ENCODE measurements at places on chromosomes 1 and 21. TPM values are rescaled to one million over a fixed set of nuclear protein-coding genes. Genes with fewer than 3 reads are reported as not detected.

TAS1R1 gene
- not detected for total RNA-seq

- DNase-seq: no peak
- no peaks in the 10 kb centered on the region for H3K36me3 ChIP-seq
- no peaks in the 10 kb centered on the region for H3K27me3 ChIP-seq
- no peaks in the 10 kb centered on the region for H3K4me1 ChIP-seq
- no peak overlapping the region for H3K4me3 ChIP-seq
Observed at GRCh38 chr1:17200756-17201155, 4.2 kb upstream of the PADI1 start.

UBE2U gene
- total RNA-seq: not detected

- no peaks in the 10 kb centered on the region for H3K4me1 ChIP-seq
- H3K36me3 ChIP-seq: no peaks in the 10 kb centered on the region
- H3K27me3 ChIP-seq: no peaks in the 10 kb centered on the region
Observed at GRCh38 chr1:74652711-74653139, 20.9 kb downstream of the ERICH3 start.

KCND3 gene
- total RNA-seq: 0.94 TPM

- no peaks in the 10 kb centered on the region for H3K27me3 ChIP-seq
- H3K4me1 ChIP-seq: no peaks in the 10 kb centered on the region
- no peak overlapping the region for H3K27ac ChIP-seq
- H3K4me3 ChIP-seq: no peak overlapping the region
- DNase-seq: no peak
Observed at GRCh38 chr1:225642177-225642576, 10.7 kb downstream of the ENAH start.

SLC2A5 gene
- total RNA-seq: 12.4 TPM

PRDM16 gene
- 13.2 TPM for total RNA-seq

SLC16A4 gene
- 13.7 TPM for total RNA-seq

- DNase-seq: no peak
- no peaks in the 10 kb centered on the region for H3K27me3 ChIP-seq
- H3K4me3 ChIP-seq: no peak overlapping the region
- H3K27ac ChIP-seq: no peak overlapping the region
- H3K4me1 ChIP-seq: no peaks in the 10 kb centered on the region
Observed at GRCh38 chr1:85363521-85363920, 87.1 kb upstream of the BCL10 start.

GRCh38 chr21:25133939-25134338, 473.3 kb downstream of the MRPL39 start:
- H3K4me1 ChIP-seq: no peaks in the 10 kb centered on the region
- H3K27ac ChIP-seq: no peak overlapping the region
- no peak overlapping the region for H3K4me3 ChIP-seq
- H3K27me3 ChIP-seq: no peaks in the 10 kb centered on the region
- no peak for DNase-seq

DNA sequence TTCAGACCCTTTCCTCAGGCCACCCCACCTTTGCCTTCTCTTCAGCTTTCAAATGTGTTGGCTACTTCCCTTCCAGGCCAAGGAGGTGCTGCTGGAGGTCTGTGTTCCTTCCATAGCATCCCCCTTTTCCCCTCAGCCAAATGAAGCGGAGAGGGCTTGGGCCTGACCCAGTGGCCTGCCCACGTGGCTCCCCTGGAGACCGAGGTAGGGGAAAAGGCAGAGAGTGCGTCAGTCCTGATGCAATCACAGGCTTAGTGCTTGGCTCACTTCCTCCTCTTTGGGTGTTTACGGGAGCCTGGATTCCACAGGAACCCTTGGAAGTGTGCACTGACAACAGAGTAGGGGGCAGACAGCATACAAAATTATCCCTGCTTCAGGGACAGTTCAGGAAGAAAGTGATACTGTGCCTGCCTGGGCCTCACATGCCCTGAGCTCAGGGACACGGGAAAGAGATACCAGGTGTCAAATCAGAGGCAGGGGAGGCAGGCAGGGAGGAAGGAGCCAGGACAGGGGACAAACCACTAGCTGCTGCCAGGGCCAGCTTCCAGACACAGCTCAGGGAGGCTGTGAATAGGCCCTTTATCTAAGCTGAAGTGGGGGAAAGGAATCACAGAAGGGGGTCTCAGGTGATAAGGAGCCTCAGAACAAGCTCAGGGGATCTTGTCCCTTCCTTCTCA, 16.6 kb upstream of the PTP4A2 start:
- H3K4me1 ChIP-seq: peaks cover 24% of the 10 kb centered on the region
- no peaks in the 10 kb centered on the region for H3K36me3 ChIP-seq
- no peaks in the 10 kb centered on the region for H3K27me3 ChIP-seq
- H3K4me3 ChIP-seq: no peak overlapping the region
- H3K27ac ChIP-seq: peak overlapping the region; percentile 83

- H3K4me3 ChIP-seq: peak within 1 kb of the TSS; percentile 74
- H3K27me3 ChIP-seq: no peaks in the 10 kb centered on the region
- peak within 1 kb of the TSS; percentile 96 for H3K27ac ChIP-seq
- H3K36me3 ChIP-seq: no peaks in the 10 kb centered on the region
- peaks cover 7% of the 10 kb centered on the region for H3K4me1 ChIP-seq
Observed at GRCh38 chr1:197775282-197776262, at the start of gene DENND1B. Gene DENND1B (minus strand): TSS chr1:197775480. CDS start chr1:197775155, 325 bp downstream.

LRRC38 gene
- total RNA-seq: not detected

- H3K27me3 ChIP-seq: no peaks in the 10 kb centered on the region
- H3K27ac ChIP-seq: peak overlapping the region; percentile 6
- H3K36me3 ChIP-seq: peaks cover 4% of the 10 kb centered on the region
- no peaks in the 10 kb centered on the region for H3K4me1 ChIP-seq
- DNase-seq: peak; percentile 40
Observed at GRCh38 chr1:113874012-113874879, 2.7 kb upstream of the PTPN22 start.

NMNAT1 gene
- total RNA-seq: 5.8 TPM

IL20 gene
- not detected for total RNA-seq

YY1AP1 gene
- 64.5 TPM for total RNA-seq

DCST2 gene
- total RNA-seq: 1.7 TPM

GRCh38 chr1:245869847-245870246, 637.2 kb downstream of the SMYD3 start:
- no peak overlapping the region for H3K27ac ChIP-seq
- no peaks in the 10 kb centered on the region for H3K36me3 ChIP-seq
- DNase-seq: no peak
- no peak overlapping the region for H3K4me3 ChIP-seq

LRRC39 gene
- 2.4 TPM for total RNA-seq

DNA sequence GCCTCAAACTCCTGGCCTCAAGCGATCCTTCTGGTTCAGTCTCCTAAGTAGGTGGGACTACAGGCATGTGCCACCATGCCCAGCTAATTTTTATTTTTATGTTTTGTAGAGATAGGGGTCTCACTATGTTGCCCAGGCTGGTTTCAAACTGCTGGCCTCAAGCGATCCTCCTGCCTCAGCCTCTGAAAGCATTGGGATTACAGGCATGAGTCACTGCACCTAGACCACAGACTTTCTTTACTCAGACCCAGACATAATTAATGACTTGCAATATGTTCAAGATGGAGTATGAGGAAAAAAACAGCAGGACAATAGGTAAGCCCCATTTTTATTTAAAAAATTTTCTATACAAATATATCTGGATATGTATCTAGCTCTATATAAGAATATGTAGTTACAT, 13.2 kb downstream of the KANK4 start:
- no peaks in the 10 kb centered on the region for H3K36me3 ChIP-seq
- no peak overlapping the region for H3K4me3 ChIP-seq
- no peaks in the 10 kb centered on the region for H3K27me3 ChIP-seq

ANGPTL7 gene
- 1.3 TPM for total RNA-seq

DNA sequence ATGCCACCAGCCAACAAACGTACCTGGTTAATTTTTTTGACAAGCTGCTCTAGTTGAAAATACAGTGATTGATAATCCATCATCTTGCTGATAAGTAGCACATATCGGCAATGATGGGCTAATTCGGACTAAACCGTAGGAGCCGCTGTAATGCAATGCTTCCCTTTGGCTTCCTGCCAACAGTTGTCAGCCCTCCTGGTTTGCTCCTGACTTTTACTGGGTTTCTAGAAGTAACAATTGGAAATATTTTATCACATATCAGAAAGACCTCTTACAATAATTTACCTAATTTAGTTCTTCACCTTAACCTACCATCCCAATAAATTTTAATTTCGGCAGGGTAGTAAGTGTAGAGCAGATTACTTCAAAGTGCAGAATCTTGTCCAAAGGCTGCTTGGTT, 148.5 kb downstream of the DHRS3 start:
- H3K4me3 ChIP-seq: no peak overlapping the region
- no peak overlapping the region for H3K27ac ChIP-seq
- H3K36me3 ChIP-seq: no peaks in the 10 kb centered on the region
- no peak for DNase-seq
- no peaks in the 10 kb centered on the region for H3K4me1 ChIP-seq

DNA sequence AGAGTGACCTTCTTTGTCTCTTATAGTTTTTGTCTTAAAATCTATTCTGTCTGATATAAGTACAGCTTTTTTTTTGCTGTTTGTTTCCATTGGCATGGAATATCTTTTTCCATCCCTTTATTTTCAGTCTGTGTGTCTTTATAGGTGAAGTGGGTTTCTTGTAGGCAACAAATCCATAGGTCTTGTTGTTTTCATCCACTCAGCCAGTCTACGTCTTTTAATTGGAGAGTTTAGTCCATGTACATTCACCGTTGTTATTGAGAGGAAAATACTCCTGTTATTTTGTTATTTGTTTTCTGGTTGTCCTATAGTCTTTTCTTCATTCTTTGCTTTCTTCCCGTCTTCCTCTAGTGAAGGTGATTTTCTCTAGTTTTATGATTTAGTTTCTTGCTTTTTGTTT, 115.9 kb downstream of the IFI44 start:
- H3K4me3 ChIP-seq: no peak overlapping the region
- H3K27ac ChIP-seq: no peak overlapping the region
- H3K36me3 ChIP-seq: no peaks in the 10 kb centered on the region
- no peaks in the 10 kb centered on the region for H3K27me3 ChIP-seq
- no peaks in the 10 kb centered on the region for H3K4me1 ChIP-seq

DNA sequence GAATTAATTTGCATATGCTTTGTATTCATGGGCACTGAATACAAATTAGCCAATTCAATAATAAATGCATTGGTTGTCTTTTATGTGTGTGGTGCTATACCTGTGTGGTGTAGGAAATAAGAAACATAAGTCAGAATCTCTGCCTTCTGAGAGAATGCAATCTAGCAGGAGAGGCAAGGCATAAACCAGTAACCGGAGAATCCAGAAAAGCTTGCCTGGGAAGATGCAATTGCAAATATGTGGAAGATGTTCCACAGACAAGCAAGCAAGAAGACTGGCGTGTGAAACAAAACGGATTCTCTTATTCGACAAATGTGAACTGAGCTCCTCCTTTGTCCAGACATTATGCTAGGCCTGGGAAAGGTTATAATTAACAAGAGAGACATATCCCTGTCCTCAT, 134.3 kb downstream of the NR5A2 start:
- no peak overlapping the region for H3K4me3 ChIP-seq
- peaks cover 11% of the 10 kb centered on the region for H3K4me1 ChIP-seq
- no peaks in the 10 kb centered on the region for H3K36me3 ChIP-seq
- no peak for DNase-seq
- H3K27me3 ChIP-seq: no peaks in the 10 kb centered on the region
- no peak overlapping the region for H3K27ac ChIP-seq

GRCh38 chr21:42684109-42684916, 30.9 kb downstream of the PDE9A start:
- DNase-seq: no peak
- peaks cover 26% of the 10 kb centered on the region for H3K36me3 ChIP-seq
- H3K27me3 ChIP-seq: no peaks in the 10 kb centered on the region
- no peaks in the 10 kb centered on the region for H3K4me1 ChIP-seq
- no peak overlapping the region for H3K4me3 ChIP-seq

- no peaks in the 10 kb centered on the region for H3K4me1 ChIP-seq
- no peak overlapping the region for H3K4me3 ChIP-seq
- no peaks in the 10 kb centered on the region for H3K36me3 ChIP-seq
- peak; percentile 37 for DNase-seq
- no peak overlapping the region for H3K27ac ChIP-seq
Observed at GRCh38 chr21:44377201-44377921, 23.9 kb downstream of the TRPM2 start.

MAEL gene
- not detected for total RNA-seq

LRRC53 gene
- not detected for total RNA-seq

DNA sequence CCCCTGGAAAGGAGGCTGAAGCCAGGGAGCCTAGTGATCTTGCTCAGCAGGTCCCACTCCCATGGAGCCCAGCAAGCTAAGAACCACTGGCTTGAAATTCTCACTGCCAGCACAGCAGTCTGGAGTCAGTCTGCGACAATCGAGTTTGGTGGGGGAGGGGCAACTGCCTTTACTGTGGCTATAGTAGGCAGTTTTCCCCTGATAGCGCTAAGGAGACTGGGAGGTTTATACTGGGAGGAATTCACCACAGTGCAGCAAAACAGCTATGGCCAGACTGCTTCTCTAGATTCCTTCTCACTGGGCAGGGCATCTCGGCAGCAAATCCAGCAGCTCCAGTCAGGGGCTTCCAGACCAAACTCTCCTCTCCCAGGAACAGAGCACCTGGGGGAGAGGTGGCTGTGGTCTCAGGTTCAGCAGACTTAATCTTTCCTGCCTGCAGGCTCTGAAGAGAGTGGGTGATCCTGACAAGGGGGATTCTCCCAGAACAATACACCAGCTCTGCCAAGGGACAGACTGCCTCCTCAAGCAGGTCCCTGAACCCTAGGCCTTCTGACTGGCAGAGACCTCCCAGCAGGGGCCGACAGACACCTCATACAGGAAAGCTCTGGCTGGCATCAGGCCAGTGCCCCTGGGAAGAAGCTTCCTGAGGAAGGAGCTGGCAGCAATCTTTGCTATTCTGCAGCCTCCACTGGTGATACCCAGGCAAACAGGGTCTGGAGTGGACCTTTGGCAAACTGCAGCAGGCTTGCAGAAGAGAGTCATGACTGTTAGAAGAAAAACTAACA, 548.5 kb upstream of the NEGR1 start:
- no peak overlapping the region for H3K4me3 ChIP-seq
- H3K27me3 ChIP-seq: no peaks in the 10 kb centered on the region
- H3K27ac ChIP-seq: no peak overlapping the region

DNA sequence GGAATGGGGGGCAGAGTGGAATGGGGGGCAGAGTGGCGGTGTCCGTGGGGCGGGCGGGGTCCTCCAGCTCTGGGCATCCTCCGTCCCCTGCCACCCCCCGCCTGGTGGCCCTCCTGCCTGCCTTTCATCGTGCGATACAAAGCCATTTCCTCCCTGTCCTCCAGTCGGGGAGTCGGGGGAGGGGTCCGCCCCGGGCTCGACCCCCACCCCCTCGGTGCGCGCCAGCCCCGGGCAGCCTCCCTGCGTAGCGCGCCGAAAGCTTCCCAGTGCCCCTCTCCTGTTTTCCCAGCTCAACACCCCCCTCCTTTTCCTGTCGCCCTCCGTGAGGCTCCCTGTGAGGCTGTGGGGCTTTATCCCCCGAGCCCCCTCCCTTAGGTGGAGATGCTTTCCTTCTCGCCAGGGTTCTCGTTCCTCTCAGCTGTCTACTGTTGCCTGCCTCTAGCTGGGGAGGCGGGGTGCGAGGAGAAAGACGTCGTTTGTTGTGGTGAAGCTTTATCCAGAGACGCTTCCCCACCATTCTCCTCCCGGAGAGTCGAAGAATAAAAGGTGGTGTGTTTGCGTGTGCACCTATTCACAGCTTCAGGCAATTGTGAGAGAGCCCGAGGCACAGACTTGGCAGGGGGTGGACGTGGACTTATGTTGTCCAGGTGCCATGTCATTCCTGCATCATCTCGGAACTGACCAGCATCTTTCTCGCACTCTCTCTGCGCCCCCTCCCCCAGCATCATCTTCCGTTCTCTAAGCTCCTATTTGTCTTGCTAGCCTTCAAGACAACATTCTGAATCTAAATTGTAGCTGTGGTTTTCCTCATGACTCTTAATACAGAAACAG, 848 bp downstream of the DNM3 start:
- H3K4me3 ChIP-seq: peak overlapping the region; percentile 70
- no peaks in the 10 kb centered on the region for H3K4me1 ChIP-seq
- H3K36me3 ChIP-seq: no peaks in the 10 kb centered on the region
- peak; percentile 45 for DNase-seq
- H3K27ac ChIP-seq: peak overlapping the region; percentile 53

Data from Peyer's patch (tissue), 4 donors.